Smooth muscle cell of trachea (primary cell): ENCODE measurements at places on chromosomes 13 and 19. TPM values are rescaled to one million over a fixed set of nuclear protein-coding genes. Genes with fewer than 3 reads are reported as not detected.

Gene GRIK5
- total RNA-seq, result 0.58 and 0.66 TPM in 2 replicates

Gene ANGPTL8
- not detected in 2 replicates for total RNA-seq

Gene FAM98C
- 11.9 and 12.6 TPM in 2 replicates for total RNA-seq

Gene SERTAD1
- total RNA-seq, result 15.9 and 19.4 TPM in 2 replicates

Gene HCST
- 0.87 and 1.8 TPM in 2 replicates for total RNA-seq

Gene CABP5
- total RNA-seq, result not detected in 2 replicates

Gene ABHD13
- total RNA-seq, result 5.8 and 8.0 TPM in 2 replicates
